CD8-positive, alpha-beta T cell (primary cell): ENCODE measurements at places on chromosomes 4 and X.

- DNase-seq = no peak
These were observed 37.8 kb downstream of the SPOCK3 start for GRCh38 chr4:167196344-167197012.

- DNase-seq = no peak
These were observed 24.1 kb upstream of the WFS1 start for GRCh38 chr4:6245246-6246169.

DNA sequence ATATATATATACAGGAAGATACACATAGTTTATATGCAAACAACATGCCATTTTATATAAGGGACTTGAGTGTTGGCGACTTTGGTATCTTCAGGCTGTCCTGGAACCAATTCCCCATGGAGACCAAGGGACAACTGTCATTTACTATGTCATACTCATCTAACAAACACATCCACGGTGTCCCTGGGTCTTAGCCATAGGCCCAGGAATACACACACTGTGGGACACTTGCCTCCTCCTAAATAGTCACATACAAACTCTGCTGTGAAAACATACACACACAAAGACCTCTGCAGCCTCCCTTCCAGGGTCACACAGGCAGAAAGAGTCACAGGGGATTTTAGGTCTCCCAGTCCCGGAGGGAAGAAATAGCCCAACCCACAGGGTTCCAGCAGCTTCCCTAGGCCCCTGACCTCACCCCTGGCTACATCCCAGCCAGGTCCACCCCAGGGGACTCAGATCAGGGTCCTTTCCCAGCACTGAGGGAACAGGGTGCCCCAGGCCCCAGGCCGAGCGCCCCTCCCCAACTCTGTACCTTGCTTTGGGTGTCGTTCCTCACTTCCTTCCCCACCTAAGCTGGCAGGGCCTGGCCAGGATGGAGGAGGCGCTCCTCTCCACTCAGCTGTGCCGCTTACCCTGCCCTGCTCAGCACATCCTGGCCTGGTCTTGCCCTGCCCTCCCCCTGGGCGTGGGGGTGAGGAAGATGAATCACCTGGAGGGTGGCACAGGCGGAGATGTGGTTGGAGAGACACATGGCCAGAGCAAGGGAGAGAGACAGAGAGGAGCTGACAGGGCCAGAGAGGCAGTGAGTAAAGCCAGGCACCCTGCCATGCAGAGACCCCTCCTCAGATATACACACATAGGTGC lies 21.8 kb downstream of the FGD1 start:
- DNase-seq = no peak

DNA sequence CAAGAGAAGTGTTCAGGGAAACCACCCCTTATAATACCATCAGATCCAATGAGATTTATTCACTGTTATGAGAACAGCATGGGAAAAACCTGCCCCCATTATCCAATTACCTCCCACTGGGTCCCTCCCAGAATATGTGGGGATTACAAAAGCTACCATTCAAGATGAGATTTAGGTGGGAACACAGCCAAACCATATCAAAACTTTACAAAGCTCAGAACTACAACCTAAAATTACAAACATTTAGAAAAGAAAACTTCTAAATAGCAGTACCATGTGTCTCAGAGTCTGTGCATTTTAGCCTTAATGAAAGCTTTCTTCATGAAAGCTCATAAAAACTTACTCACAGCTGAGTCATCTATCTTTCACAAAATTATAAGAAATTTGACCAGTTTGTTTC lies 1442.8 kb upstream of the PCDH7 start:
- DNase-seq = no peak

- DNase-seq = no peak
These were observed 1451.9 kb upstream of the AGA start for GRCh38 chr4:178894126-178894525.

DNA sequence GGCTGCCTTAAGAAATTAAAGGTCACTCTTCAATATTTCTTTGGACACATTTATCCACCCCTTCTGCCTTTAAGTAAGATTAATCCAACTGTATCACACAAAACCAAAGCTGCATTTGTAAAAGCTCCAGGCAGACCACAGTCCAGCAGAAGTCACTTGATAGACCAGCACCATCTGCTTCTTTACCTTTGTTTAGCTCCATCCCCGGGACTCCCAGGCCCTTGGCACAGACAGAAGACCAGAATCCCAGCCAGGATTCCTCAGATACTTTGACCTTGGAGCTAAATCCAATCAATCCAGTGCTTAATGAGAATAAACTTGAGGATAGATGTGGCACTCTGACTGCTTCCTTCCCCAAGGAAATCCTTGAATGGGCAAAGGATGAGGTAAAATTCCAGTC lies 333.1 kb upstream of the RASGEF1B start:
- DNase-seq = no peak

DNA sequence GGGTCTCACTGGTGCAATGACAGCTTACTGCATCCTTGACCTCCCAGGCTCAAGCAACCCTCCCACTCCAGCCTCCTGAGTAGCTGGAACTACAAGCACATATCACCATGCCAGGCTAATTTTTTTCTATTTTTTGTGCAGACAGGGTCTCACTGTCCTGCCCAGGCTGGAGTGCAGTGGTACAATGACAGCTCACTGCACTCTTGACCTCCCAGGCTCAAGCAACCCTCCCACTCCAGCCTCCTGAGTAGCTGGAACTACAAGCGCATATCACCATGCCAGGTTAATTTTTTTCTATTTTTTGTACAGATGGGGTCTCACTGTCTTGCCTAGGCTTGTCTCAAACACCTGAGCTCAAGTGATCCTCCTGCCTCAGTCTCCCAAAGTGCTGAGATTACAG lies 74.0 kb downstream of the GASK1B start:
- DNase-seq = no peak

DNA sequence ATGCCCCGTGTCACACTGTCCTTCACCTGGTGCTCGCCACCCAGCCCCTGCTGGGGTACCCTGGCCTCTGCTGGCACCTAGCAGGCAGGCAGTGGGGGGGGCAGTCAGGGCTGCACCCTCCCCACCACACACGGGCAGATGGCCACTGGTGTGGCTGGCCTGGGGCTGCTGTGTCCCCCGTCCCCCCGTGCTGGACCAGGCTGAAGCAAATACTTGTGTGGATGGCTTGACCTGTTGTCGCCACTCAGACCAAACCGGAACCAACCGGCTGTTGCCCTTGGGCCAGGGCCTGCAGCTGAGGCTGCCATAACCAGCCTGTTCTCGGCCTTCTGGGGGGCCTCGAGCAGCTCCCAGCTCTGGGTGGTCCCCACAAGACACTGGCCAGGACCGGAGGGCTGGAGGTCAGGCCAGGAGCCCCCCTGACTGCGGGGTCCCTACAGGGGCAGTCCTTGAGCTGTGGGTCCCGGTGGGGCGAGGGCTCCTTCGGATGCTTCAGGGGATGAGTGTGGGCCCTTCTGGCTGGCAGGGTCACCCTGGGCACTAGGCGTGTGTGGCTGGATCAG lies 4.3 kb downstream of the FGFR3 start:
- DNase-seq = no peak

DNA sequence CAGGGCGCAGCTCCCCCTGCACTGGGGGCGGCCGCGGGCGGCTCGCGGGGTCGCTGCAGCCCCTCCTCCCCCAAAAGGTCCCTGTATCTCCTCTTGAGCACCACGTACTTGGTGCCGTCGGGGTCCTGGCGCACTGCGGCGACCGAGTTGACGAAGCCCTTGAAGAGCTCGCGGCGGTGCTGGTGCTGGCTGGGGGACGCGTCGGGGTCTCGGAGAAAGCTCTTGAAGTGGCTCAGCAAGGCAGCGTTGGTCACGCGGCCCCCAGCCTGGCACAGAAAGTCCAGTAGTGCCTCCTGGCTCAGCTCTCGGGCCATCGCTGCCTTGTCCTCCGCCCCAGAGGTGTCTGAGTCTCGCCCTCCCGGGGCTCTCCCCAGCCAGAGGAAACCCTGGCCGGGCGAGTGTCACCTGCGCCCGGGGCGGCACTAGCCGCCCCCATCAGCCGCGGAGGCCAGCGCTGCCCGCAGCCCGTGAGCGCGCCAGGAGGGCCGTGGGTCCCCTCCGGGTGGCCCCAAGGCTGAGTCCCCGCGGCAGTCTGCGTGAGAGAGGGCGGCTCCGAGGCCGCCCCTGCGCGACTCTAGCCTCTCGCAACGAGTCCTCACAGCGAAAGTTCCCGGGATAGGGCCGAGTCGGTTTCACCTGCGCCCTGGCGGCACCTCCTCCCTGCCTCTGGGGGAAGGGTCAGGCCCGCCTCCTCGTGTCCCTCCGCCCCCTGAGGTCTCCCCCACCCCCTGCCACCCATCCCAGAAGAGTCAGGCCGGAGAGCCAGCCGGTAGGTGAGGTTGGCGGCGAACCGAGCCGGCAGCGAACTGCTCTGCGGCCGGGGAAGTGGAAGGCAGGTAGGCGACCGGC lies at the start of gene SOWAHB:
SOWAHB (minus strand) TSS at position 609 of the 849 bp plus-strand sequence; CDS start at position 314, 295 bp downstream.
- peak; percentile 42 for DNase-seq

- no peak for DNase-seq
These were observed 608.6 kb downstream of the KLHL13 start for GRCh38 chrX:117508021-117508420.
